ENCODE measurements at places on chromosomes 13 and 19. TPM values are rescaled to one million over a fixed set of nuclear protein-coding genes. Genes with fewer than 3 reads are reported as not detected.

DNA sequence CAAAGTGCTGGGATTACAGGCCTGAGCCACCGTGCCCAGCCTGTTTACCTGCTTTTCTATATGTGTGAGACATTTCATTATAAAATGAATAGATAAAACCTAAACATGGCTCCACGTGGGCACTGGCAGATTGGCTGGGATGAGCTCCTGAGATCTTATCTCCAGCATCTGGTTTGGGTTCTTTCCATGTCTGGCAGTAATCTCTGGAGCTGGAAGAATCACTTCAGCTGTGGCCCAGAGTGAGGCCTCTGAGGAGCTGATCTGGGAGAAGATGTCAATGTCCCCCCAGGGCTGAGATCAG, 5.5 kb upstream of the SULT2A1 start:
- peaks cover 2% of the 10 kb centered on the region for H3K4me1 ChIP-seq
- no peak for DNase-seq
- no peak overlapping the region for H3K4me3 ChIP-seq
- no peaks in the 10 kb centered on the region for H3K27me3 ChIP-seq
- H3K36me3 ChIP-seq, result no peaks in the 10 kb centered on the region

- no peak overlapping the region for H3K4me3 ChIP-seq
- H3K27ac ChIP-seq, result no peak overlapping the region
- H3K36me3 ChIP-seq, result no peaks in the 10 kb centered on the region
- DNase-seq, result no peak
- H3K27me3 ChIP-seq, result no peaks in the 10 kb centered on the region
Measured at GRCh38 chr13:45681113-45681512, 21.0 kb upstream of the CBY2 start.

GRCh38 chr13:20960663-20961309, 58.2 kb upstream of the XPO4 start:
- no peak overlapping the region for H3K4me3 ChIP-seq
- H3K36me3 ChIP-seq, result no peaks in the 10 kb centered on the region
- no peaks in the 10 kb centered on the region for H3K4me1 ChIP-seq
- no peak overlapping the region for H3K27ac ChIP-seq
- peak; percentile 20 for DNase-seq
- H3K27me3 ChIP-seq, result no peaks in the 10 kb centered on the region

DNA sequence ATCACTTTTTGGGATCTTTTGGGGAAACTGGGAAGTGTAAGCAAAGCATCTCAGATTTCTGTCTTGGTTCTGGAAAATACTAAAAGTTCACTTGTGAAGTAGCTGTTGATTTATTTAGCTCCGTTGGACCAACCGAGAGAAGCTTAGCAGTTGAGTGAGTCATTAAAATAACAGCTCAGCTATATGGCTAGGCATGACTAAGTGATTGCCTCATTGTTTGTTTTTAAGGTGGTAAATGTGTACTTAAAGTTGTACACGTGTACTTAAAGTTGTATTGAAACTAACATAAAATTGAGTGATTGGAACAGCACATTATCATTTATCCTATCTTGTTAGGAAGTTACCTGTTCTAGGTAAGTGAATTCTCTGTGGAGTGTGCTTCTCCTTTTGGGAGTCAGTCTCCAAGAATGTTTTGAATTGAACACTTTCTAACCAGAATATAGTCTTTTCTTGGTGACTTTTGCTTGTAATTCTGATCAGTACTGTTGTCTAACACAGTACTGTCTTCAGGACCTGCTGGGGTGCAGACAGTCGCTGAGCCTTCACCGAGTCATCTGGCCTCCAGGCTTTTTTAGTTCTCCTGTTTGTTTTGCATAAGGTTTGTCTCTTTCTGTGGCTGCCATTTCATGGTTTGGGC, 2.9 kb upstream of the DCUN1D2 start:
- H3K27ac ChIP-seq, result peak overlapping the region; percentile 73
- H3K36me3 ChIP-seq, result peaks cover 25% of the 10 kb centered on the region
- peak; percentile 85 for DNase-seq
- peaks cover 19% of the 10 kb centered on the region for H3K4me1 ChIP-seq
- H3K4me3 ChIP-seq, result peak overlapping the region; percentile 33

GRCh38 chr13:46687810-46688209, 109.2 kb downstream of the ESD start:
- H3K4me3 ChIP-seq, result no peak overlapping the region
- no peak overlapping the region for H3K27ac ChIP-seq
- peak; percentile 70 for DNase-seq
- H3K4me1 ChIP-seq, result no peaks in the 10 kb centered on the region
- H3K36me3 ChIP-seq, result no peaks in the 10 kb centered on the region
- H3K27me3 ChIP-seq, result no peaks in the 10 kb centered on the region

- H3K27ac ChIP-seq, result no peak overlapping the region
- no peaks in the 10 kb centered on the region for H3K27me3 ChIP-seq
- H3K4me1 ChIP-seq, result peaks cover 3% of the 10 kb centered on the region
- no peak for DNase-seq
Measured at GRCh38 chr13:38898481-38898880, 92.2 kb downstream of the STOML3 start.

DNA sequence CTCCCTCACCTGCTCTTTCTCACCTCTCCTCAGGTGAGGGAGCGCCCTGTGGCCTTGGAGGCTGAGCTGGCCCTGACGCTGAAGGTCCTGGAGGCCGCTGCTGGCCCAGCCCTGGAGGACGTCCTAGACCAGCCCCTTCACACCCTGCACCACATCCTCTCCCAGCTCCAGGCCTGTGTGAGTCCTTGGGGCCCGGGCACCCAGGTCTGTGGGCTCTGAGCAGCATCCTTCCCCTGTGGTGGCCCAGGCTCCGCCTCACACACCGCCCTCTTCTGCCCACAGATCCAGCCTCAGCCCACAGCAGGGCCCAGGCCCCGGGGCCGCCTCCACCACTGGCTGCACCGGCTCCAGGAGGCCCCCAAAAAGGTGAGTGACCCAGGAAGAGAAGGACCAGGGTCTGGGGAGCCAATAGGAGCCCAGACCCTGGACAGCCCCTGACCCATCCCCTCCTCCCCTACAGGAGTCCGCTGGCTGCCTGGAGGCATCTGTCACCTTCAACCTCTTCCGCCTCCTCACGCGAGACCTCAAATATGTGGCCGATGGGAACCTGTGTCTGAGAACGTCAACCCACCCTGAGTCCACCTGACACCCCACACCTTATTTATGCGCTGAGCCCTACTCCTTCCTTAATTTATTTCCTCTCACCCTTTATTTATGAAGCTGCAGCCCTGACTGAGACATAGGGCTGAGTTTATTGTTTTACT, 1.9 kb downstream of the IFNL1 start:
- H3K36me3 ChIP-seq, result no peaks in the 10 kb centered on the region
- H3K27ac ChIP-seq, result no peak overlapping the region
- no peak overlapping the region for H3K4me3 ChIP-seq
- H3K4me1 ChIP-seq, result no peaks in the 10 kb centered on the region
- no peaks in the 10 kb centered on the region for H3K27me3 ChIP-seq

DNA sequence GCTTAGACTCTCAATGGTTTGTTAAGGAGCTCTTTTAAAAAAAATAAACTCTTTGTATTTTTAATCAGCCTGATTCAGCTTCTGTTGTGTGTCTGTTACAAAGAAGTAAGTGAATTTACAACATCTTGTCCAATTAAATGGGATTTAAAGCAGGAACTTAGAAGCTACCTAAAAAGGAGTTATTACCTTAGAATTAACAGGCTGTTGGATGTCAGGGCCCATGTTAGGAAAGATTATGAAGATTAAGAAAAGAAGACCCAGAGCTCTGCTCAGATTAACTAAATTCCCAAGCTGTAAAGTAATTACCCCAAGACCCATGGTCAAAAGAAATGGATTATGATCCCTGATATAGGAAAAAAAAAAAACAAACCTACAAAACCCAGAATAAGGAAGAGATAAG, 44.1 kb upstream of the ZNF780A start:
- DNase-seq, result no peak
- no peak overlapping the region for H3K4me3 ChIP-seq
- no peak overlapping the region for H3K27ac ChIP-seq
- H3K4me1 ChIP-seq, result no peaks in the 10 kb centered on the region
- no peaks in the 10 kb centered on the region for H3K27me3 ChIP-seq

DNA sequence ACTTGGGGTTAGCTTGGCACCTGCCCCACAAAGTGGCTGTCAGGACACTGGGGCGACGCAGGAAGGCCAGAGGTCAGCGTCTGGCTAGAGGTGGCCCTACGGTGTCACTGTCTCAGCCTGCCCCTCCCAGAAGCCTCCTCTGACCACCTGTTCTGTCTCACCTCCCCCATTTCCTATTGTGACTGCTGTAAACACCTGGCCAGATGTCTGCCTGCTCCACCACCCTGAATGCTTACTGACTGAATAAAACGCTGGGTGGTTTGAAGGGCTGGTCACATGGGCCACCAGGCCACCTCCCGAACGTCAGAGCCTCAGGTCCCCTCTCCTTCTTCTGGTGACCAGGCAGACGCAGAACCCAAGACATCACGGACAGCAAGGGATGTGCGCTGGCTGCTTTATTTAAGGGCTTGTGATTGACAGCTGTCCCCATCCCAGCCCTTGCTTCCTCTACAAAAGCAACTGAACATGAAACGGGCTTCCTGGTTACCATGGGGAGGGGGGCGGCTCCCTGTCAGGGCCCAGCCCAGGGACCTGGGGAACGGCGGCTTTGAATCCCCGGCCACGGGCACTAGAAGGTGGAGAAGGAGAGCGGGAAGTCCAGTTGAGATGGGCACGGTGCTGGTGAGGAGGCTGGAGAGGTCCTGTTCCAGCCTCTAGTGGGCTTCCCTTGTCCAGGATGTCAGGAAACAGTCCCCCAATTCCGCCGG, 6.2 kb downstream of the ELOF1 start:
- no peak overlapping the region for H3K4me3 ChIP-seq
- no peaks in the 10 kb centered on the region for H3K27me3 ChIP-seq
- peaks cover 53% of the 10 kb centered on the region for H3K36me3 ChIP-seq
- no peak overlapping the region for H3K27ac ChIP-seq
- peaks cover 2% of the 10 kb centered on the region for H3K4me1 ChIP-seq
- DNase-seq, result no peak

DNA sequence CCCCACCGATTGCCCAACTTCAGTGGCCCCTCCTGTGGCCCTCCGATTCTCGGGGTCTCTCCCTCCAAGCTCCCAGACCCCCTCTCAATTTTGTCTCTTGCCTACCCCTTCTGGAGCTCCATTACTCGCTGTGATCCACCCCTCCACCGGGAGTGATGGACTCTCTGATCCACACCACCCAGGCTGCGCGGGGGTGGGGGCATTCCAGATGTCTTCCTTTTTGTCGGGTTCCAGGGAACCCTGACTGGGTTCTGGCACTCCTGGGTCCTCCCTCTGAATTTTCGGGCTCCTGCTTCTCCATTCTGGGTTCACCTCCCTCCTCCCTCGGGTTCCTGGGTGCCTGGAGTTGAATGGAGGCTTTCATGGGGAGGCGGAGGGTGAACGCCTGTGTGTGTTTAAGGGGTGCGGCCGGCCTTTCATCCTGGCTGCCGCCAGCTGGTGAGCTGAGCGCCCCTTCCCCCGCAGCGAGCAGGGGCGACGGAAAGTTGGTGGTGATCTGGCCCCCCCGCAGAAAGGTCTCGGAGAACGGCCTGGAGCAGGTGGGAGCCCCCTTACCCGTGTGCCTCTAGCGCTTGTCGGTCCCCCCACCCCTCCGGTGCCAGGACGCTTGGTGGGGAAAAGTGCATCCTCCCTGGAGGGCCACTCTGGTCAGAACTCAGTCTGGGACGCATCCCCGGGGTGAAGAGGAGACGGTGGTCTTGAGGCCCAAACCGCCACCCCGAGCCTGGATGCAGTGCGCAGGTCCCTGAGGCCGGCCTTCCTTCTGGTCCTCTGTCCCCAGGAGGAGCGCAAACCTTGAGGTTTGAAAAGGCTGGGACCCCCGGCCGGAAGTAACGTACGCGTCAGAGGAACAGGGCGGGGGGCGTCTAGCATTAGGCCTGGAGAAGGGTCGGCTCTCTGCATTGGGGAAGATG, 1.6 kb downstream of the MISP3 start:
- H3K4me1 ChIP-seq, result peaks cover 17% of the 10 kb centered on the region

GRCh38 chr13:30648522-30649012, 30.8 kb downstream of the USPL1 start:
- no peak overlapping the region for H3K4me3 ChIP-seq
- no peaks in the 10 kb centered on the region for H3K27me3 ChIP-seq
- H3K4me1 ChIP-seq, result no peaks in the 10 kb centered on the region
- no peak overlapping the region for H3K27ac ChIP-seq

DNA sequence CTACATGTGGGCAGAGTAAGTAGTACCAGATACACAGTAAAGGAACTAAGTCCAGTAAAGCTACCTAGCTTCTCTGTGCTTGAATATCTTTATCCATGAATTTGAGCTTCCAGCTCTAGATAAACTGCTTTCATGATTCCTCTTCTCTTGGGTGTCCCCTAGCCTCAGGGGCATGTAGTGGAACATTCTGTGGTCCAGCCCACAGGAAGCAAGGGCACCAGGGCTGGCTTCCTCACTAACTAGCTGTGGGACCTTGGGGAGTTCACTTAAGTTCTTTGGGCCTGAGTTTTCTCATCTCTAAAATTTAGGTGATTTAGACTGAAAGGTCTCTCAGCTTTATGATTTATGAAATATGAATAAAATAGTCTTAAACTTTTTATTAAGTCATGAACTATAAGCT, 185.7 kb downstream of the KATNAL1 start:
- no peak overlapping the region for H3K4me3 ChIP-seq
- no peak overlapping the region for H3K27ac ChIP-seq
- no peaks in the 10 kb centered on the region for H3K27me3 ChIP-seq
- no peaks in the 10 kb centered on the region for H3K4me1 ChIP-seq

- no peaks in the 10 kb centered on the region for H3K4me1 ChIP-seq
- no peak overlapping the region for H3K27ac ChIP-seq
- H3K4me3 ChIP-seq, result no peak overlapping the region
- H3K27me3 ChIP-seq, result no peaks in the 10 kb centered on the region
- no peaks in the 10 kb centered on the region for H3K36me3 ChIP-seq
Measured at GRCh38 chr19:42184401-42184861, 33.0 kb downstream of the DEDD2 start.

DNA sequence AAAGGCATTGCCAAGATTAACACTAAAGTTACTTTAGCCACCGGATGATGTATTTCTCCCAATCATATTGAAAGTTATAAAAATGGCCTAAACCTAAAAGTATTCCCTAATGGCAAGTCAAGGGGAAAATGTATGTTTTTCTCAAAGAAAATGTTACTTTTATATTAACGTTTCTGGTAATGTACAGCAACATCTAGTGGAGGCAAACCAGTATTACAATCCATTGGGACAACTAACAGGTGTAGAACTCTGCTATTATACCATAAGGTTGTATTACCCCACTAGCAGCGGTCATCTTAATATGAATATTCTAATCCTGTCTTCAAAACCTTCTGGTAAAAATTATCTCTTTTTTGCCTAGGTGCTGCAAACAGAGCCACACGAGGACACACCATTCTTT, 69.2 kb downstream of the ZNF100 start:
- no peak overlapping the region for H3K27ac ChIP-seq
- H3K27me3 ChIP-seq, result no peaks in the 10 kb centered on the region
- no peaks in the 10 kb centered on the region for H3K36me3 ChIP-seq
- no peak overlapping the region for H3K4me3 ChIP-seq

CYP4F12 gene
- polyA plus RNA-seq, result 72.0 TPM

ZNF534 gene
- polyA plus RNA-seq, result 0.09 TPM

SLC1A6 gene
- not detected for polyA plus RNA-seq

ZNF296 gene
- 10.3 TPM for polyA plus RNA-seq

VAV1 gene
- polyA plus RNA-seq, result 3.5 TPM

CRB3 gene
- 120 TPM for polyA plus RNA-seq

SBSN gene
- polyA plus RNA-seq, result not detected
